Activated CD4-positive, alpha-beta T cell treated with anti-CD3 and anti-CD28 coated beads for 24 hours (primary cell): ENCODE measurements at places on chromosomes 1 and 21.

GRCh38 chr21:39022035-39022434, 161.2 kb downstream of the PSMG1 start:
- no peak for DNase-seq

- no peak for DNase-seq
These were observed 602.9 kb downstream of the NPHP4 start for GRCh38 chr1:5389101-5389885.

GRCh38 chr1:167130829-167131510, 37.1 kb downstream of the STYXL2 start:
- no peak for DNase-seq

- DNase-seq, result no peak
These were observed 92.3 kb downstream of the PGBD5 start for GRCh38 chr1:230333590-230334446.

GRCh38 chr1:117235863-117236465, 25.2 kb upstream of the VTCN1 start:
- DNase-seq, result no peak

DNA sequence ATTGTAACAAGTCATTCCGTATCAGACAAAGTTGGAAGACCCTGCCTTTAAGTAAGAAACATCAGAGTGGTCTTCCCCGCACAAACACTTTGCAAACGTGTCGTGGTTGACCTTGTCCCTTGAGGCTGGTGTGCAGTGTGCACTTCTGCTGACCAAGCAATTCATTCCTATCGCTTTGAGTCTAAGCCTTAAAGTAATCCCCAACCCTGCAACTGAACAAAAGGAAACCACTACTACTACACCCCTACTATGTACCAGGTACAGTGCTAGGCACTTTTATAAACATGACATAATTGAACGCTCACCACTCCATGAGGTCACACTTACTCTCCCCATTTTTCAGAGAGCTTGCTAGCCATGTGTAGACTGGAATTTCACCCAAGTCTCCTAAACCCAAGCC, 10.6 kb downstream of the ITPKB start:
- DNase-seq, result no peak

DNA sequence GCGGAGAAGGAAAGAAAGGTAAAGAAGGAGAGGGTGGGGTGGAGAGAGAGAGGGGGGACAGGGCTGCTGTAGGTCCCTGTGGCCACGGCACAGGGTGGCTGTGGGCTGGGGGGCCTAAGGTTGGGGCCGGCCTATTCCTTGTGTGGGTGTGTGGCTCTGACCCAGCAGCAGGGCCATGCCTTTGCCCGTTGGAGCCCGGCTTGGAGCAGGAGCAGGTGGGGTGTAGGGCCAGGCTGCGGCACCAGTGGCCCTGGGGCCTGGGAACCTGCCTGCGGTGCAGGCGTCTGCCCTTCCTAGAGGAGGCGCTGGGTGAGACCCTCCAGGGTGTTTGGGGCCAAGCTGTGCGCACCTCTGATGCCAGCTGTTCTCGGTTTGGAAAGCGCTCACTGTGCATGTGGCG, 19.7 kb upstream of the SUMO3 start:
- DNase-seq, result no peak

DNA sequence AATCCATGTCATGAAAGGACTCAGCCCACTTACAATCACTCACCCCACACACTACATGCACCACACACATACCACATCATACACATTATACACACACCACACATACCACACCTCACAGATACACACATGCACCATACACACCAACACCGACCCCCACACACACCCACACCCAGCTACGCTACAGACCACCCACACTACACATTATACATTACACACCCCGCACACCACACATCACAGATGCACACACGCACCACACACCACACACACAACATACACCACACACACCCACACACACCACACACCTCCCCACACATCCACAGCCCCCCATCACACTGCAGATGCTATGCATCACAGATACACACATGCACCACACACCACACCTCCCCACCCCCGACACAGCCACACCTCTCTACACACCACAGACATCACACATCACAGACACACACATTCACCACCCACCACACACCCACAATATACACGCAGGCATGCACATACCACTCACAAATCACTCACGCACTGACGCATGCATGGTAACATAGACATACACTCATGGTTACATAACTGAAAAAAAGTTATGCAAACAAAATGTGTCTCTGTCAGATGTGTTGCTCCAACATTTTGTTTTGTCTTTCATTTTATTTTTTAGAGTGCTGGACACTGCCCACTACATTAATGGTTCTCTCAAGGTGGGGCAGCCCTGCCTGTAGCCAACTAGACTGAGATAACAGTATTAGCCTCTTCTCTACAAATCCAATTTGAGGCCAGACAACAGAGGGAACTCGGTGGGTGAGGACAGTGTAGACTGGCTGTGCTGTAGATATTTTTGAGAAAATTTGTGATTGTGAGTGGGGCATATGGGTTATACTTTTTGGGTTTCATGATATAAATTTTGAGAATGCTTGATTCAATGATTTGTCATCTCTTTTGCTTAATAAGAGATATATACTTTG, 15.2 kb upstream of the PGBD2 start:
- no peak for DNase-seq

DNA sequence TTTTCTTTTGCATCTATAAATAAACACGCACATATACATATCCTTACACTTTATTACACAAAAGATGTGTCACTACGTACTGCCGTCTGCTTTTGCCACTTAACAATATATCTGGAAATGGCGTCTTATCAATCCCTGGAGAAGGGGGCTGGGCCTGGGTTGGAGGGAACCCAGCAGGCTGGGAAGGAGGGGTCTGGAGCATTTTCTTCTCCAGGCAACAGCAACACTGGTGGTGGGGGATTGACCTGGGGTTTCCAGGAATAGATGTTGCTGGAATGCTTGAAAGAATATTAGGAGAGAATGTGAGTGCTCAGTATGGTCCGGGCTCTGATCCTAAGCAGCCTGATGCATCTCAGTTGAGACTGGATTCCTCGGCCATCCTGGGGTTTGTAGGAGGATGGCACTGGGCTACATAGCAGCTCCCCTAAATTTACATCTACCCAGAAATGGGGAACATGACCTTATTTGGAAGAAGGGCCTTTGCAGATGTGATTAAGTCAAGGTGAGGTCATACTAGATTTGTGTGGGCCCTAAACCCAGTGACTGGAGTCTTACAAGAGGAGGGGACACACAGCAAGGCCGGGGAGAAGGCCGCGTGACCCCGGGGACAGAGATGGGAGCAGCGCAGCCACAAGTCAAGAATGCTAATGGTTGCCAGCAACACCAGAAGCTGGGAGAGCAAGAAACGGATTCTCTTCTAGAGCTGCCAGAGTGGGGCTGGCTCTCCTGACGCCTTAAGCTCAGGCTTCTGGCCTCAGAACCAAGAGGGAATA, 98.6 kb downstream of the SIK1 start:
- no peak for DNase-seq

DNA sequence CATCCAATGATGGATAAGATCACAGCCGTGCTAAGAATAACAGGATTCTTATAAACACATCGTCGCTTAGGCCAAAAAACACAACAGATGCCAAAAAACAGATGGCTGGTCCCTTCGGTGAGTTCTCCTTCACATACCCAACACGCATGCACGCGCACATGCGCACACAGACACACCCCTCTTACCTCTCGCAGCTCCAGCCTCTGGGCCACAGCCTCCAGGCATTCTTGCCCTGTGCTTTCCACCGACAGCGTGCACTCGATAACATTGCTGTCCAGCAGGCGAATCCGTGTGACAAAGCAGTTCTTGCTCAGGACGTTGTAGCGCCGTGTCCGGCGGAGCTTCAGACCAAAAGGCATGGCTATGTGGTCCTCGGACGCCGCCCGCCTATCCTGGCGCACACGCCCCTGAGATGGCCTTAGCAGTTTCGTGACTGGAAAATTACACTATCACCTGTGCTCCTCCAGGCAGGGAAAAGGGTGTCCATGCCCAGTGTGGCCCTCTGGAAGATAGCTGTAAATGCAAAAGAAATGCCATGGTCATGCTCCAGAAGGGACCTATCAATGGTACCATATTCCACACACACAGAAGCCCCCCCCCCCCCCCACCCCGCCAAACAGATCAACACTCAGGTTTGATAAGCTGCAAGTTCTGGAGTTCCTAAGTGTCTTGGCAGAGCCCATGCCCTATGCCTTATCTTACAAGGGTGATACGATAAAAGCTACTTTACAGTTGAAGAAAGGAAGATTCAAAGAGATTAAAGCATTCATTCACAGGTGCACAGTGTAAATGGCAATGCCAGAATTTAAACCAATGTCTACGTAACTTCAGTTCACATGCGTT, 86.7 kb downstream of the PTPN14 start:
- DNase-seq, result no peak

- DNase-seq, result no peak
These were observed 121.8 kb downstream of the GALNT2 start for GRCh38 chr1:230188826-230189225.

GRCh38 chr1:5504364-5504740, 487.9 kb downstream of the NPHP4 start:
- no peak for DNase-seq

- no peak for DNase-seq
These were observed 579.9 kb upstream of the B3GALT2 start for GRCh38 chr1:193766329-193766728.

DNA sequence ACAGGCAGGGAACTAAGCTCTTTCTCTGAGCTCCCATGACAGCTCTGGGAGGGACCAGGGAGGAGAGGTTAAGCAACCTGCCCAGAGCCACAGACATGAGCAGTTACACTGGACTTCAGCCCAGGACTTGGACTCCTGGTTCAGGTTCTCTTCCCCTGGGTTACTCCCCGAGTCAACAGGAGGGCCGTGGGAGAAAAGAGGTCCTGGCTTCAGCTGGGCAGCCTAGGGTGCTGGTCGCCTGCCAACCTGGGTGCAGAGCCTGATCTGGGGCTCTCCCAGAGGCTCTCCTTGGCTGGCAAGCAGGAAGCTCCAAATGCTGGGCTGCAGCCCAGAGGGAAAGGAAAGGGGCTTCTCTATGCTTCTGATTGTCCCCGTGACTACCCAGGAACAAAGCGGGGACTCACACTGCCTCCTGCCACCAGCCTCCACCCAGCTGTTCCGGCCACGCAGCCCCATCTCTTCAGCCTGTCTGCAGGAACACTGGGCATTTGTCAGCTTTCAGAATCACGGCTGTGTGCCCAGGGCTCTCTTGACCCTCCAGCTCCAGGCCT, 141.8 kb downstream of the HIVEP3 start:
- DNase-seq, result no peak

DNA sequence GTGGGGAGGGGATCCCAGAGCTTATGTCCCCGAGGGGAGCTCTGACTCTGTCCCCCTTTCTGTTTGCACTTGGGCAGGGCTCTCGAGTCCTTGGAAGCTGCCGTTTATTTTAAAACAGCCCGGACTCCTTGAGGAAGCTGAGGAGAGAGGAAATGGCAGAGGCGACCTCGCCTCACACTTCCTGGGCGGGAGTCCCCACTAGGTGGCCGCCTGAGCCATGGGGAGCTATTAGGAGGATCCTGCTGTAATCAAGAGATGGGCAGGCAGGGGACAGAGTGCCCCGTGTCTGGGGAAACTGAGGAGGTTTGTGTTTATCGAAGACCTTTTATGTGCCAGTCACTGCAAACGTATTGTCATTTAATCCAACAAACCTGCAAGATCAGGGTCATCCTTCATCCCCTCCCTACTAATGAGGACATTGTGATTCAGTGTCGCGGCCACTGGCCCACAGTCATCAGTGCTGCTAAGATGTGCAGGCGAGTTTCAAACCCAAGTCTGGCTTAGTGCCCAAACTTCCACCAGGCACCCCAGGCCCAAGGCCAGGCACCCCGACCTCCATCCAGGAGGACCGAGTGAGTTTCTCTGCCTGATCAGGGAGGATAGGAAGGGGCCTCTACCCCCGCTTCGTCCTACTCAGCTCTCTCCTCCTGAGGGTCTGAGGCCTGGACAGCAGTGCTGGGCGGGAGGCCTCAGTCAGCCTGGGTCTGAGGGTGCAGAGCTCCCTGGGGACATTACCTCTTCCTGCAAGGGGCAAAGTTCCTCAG, 316.9 kb upstream of the VAMP3 start:
- DNase-seq, result no peak

- DNase-seq, result no peak
These were observed 7.7 kb downstream of the FBXO6 start for GRCh38 chr1:11671544-11672286.

- DNase-seq, result no peak
These were observed 196.0 kb downstream of the CRB1 start for GRCh38 chr1:197464044-197464443.

GRCh38 chr21:26962621-26963181, 4.2 kb downstream of the ADAMTS5 start:
- no peak for DNase-seq

GRCh38 chr1:29629814-29630516, 393.6 kb downstream of the PTPRU start:
- DNase-seq, result no peak

DNA sequence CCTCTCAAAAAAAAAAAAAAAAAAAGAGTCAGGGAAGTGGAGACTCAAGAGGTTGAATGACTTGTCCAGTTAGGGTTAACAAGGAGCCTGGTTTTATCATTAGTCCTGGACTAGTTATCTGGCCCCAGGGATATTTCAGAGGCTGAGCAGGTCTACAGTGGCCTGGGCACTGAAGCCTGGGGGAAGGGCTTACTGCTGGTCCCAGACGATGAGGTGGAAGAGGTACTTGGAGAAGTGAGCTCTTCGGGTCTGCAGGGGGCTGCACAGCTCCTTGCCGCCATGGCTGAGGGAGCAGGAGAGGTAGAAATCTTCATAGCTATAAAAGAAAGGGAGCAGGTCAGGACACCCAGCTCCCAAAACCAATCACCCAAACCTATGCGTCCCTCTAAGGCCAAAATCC, 40.1 kb downstream of the PIK3C2B start:
- no peak for DNase-seq

DNA sequence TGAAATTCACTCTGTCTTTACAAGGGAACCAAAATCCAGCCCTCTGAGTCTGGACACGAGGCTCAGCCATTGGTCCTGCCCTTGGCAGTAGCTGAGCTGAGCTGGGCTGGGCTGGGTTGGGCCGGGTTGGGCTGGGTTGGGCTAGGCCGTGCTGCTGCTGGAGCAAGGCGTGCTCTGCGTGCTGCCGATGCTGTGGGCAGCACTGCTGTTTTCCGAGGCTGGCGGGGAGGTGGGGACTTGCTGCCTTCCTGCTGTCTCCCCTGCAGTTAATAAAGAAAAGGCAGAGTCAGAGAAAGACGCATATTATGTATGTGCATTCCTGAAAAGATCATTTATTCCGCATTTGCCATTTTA, 182.9 kb downstream of the CDC7 start:
- no peak for DNase-seq

DNA sequence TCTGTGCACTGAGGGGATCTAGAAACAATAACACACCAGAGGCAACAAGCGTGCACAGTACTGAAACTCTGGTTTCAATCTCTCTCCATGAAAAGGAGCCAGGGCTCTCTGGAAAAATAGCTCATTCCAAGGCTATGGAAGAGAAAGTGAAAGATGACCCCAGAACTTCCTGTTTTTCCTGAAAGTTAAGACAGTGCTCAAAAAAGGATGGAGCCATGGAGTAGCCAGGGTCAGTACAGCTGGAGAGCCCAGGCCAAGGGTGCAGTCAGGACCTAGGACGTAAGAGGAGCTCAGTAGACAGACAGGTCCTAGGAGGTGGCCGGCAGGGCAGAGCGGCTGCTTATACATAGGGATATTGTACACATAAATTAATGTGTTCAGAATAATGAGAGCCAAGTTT, 19.1 kb downstream of the NOL9 start:
- DNase-seq, result no peak
